SW480 (cell line): ENCODE measurements at places on chromosomes 16 and 17.
A peak's percentile ranks its signal among the peaks of the same experiment; 100 is the strongest.

DNA sequence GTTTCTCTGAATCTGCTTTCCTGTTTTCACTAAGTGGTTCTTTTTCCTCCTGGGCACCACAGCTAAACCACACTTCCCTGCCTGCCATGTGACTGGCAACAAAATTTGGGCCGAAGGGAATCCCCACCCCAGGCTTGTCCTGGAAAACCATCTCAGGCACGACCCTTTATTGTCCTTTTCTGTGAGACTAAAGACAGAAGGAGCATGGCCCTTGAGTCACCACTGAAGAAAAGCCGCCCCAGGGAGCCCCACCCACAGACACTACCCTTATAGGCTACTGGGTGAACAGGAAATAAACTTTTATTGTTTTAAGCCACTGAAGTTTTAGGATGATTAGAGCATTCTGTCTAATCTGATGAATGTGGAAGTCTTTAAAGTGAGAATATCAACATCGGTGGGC lies 88.6 kb upstream of the BRD7 start:
- DNase-seq: no peak

DNA sequence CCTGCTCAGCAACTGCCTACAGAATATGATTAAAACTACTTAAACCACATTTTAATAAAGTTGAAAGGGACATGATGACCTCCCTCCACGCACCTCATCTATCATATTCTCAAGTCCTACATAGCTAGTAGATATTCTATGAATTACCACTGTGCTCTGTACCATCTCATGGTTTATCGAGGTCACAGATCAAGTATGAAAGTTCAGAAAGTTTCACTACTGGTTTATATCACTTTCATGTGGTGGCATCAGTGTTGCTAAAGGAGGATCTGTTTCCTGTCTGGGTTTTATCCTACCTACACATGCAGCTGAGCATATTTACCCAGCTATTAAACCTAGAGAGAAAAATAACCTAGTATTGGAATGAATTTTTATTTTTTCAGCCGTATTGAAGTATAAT lies 214.9 kb upstream of the MON1B start:
- peak; percentile 54 for DNase-seq

DNA sequence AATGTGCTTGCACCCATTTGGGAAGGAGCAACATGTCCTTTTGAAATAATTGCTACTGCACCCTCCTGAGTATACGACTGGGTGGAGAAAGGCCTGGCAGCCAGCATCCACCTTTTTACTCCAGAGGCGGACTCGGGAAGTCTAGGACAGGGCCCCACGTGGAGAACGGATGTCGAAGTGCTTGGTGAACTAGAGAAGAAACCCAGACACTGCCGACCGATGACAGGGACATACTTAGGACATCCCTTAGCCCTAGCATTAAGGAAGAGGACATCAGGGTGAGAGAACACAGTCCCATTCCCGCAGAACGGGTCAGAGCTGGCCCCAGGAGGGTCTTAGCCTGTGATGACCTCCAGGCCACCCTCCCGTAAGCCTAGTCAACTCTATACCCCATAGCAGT lies 3.8 kb downstream of the YBX2 start:
- DNase-seq: no peak

GRCh38 chr16:52492789-52493357 lies 54.1 kb downstream of the TOX3 start:
- peak; percentile 51 for DNase-seq

GRCh38 chr17:75130632-75131277 lies 787 bp downstream of the NT5C start:
- DNase-seq: peak; percentile 84

GRCh38 chr17:49548051-49548505 lies 27.6 kb upstream of the NXPH3 start:
- DNase-seq: no peak

GRCh38 chr17:19867079-19867328 lies 732 bp downstream of the ULK2 start:
- DNase-seq: peak; percentile 68

DNA sequence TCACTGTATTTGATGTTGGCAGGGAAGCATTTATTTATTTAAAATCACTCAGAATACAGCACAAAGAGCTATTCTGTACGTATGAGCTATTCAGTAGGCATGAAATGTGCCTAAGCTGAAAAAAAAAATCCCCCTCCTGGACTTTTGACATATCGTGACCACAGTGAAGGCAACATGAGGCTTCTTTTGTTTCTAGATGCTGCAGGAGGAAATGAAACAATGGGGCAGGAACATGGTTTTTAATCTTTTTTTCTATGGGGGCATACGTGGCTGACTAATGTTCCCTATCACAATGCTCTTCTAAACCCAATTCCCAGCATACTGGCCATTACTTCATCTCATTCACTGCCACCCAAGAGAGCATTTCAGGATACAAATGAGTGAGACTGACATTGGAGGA lies 191.0 kb upstream of the PMFBP1 start:
- DNase-seq: no peak

DNA sequence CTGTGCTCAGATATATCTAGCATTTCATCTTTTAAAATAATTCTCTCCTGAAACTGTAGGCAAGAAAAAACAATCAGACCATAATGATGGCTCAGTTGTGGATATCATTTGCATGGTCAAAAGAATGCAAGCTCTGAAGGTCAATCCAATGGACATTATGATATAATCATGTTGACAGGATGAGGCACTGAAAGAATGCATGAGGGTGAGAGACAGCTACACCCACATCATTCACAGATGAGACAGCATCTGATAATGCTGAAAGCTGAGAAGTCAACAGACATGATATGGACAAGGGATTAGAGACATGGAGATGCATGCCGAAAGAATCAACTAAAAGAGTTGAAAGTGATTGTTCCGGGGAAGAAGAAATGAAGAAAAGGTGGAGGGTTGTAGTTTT lies 346.4 kb upstream of the CDH5 start:
- no peak for DNase-seq

GRCh38 chr17:79652999-79653643 lies 42.3 kb upstream of the RBFOX3 start:
- no peak for DNase-seq

- DNase-seq: no peak
Observed at GRCh38 chr16:56480776-56481467, 29.6 kb downstream of the OGFOD1 start.

GRCh38 chr17:48176471-48176855 lies 68.9 kb downstream of the SNX11 start:
- no peak for DNase-seq

- DNase-seq: peak; percentile 29
Observed at GRCh38 chr17:15392326-15392741, 50.9 kb upstream of the TEKT3 start.

DNA sequence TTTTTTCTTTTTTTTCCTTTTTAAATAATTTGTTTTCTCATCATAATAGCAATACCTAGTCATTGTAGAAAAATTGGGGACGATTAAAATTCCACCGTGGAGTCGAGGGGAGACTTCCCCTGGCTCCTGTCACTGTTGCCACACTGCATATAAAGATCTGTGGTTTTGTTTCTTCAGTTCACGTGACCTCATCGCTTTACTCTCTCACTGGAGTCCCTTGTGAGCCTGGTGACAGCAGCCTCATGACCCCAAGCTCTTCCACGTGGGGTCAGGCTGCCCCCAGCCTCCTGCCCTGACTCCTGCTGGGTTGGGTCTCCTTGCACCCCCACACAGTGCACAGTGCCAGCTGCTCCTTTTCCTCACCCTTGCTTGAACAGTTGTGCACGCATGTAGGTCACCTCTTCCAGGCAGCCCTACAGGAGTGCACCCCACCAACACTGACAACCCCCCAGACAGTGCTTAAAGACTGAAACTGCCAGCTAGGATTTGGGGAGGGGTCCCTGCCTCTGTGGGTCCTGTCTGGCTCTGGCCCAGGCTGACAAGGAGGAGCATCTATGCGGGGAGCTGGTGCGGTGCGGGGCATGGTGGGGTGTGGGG lies 7.3 kb upstream of the METRNL start:
- no peak for DNase-seq

DNA sequence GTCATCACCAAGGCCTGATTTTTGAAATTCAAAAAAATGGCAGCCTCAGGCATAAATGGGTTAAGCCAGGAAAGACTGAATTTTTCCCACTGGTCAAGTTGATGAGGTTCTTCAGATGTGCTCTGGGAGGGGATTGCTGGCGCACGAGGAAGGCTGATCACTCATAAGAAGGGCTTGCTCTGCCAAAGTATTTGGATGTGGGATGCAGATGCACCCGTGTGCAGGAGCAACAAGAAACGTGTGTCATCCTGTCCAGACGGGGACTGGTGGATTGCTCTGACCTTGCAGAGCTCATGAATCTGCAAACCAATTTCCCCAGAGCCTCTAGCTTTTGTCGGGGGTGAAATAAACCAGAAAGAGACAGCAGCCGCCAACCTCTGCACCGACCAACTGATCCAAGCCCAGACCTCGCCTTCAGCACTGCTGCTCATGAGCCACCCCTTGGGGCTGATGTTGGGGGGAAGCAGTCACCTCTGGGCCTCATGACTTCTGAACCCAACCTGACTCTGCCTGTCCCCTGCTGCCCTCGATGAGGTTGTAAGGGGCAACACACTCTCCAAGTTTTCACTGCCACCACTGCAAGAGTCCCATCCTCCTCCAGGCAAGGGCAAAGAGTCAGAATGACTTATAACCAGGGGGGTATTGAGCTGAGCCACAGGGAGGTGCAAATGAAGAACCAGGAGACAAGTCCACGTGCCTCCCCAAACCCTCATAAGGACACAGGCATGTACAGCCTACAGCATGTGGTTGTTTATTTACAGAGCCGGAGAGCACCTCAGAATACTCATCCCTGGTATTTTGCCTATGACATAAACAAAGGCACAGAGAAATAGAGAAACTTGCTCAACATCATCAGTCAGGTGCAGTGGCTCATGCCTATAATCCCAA lies 452.0 kb downstream of the SOX9 start:
- DNase-seq: no peak

DNA sequence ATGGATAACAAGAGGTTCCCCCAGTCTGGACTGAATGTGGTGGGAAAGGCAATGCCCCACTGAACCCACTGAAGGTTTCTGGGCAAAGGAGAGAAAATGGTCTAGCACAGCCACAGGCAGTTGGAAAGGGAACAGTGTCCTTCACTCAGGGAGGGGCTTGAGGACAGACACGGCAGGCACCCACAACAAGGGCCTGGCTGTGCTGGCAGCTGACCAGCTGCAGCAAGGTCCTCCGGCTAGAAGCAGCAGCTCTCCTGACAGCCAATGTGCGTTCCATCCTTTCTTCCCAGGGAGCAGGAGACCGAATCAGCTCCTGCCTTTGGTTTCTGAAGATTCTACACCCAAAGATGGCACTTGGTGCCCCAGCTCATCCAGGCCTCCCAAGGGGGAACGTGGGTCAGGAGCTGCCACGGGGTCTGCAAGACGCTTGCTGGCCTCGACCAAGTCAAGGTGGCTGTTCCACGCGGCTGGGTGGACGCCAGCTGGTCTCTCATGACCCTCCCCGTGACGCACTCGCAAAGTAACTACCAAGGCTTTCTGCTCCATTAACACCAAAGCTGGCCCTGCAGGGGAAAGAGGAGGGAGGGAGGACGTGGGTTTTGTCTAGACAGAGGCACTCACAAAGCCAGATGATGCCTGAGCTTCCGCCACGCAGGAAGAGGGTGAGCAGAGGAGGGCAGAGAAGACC lies 11.1 kb downstream of the ABR start:
- no peak for DNase-seq

GRCh38 chr16:86252596-86252995 lies 257.7 kb upstream of the FOXF1 start:
- peak; percentile 9 for DNase-seq

DNA sequence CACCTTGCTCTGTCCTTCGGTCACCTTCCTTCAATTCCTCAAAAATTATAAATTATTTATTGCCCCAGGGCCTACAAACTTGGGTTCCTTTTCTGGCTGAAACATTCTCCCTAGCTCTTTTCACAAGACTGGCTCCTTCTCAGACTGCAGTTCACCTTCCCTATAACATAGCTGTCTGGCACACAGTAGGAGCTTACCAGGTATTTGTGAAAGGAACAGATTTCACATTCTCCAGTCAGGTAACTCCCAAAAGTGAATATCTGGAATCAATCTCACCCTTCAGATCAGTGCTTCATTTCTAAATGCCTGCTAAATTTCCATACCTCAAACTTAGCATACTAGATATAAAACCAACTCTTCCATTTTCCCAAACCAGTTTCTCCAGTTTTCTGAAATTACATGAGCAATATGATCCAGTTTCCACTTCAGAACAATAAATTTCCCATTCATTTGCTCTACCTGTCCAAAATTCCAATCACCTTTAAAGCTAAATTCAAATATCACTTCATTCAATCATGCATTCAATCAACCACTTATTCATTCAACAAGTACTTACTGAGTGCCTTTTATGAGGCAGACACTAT lies 6.1 kb downstream of the RFFL start:
- DNase-seq: no peak

- no peak for DNase-seq
Observed at GRCh38 chr16:73955255-73955654, 341.4 kb upstream of the PSMD7 start.

DNA sequence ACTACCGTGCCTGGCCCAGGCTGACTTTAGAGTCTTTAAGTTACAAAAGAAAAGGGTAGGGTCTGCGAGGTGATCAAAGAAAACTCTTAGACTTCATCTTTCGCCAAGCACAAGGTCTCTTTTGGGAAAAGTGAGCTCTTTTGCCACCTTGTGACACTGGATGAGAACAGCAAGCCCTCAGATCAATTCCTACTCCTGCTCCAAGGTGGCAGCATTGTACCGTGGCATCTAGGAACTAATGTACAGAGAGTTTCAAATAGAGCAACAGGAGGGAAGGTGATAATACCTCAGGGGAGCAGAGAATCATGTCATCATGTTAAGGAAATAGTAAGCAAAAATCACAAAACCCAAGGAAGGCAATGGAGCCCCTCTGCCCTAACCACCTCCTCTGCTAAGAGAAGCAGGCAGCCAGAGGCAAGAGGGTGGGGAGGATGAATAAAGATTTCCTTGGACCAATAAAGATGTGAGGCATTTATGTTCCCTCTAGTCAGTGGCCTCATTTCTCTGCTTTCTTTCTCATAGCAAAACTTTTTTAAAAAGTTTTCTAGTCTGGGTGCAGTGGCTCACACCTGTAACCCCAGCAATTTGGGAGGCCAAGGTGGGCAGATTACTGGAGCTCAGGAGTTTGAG lies 2.1 kb upstream of the C17orf78 start:
- peak; percentile 79 for DNase-seq

- DNase-seq: no peak
Observed at GRCh38 chr17:44120851-44121605, 2.4 kb downstream of the HDAC5 start.

- DNase-seq: no peak
Observed at GRCh38 chr17:10793256-10793655, 10.6 kb downstream of the TMEM238L start.

GRCh38 chr16:53511403-53512280 lies 8.6 kb upstream of the AKTIP start:
- DNase-seq: peak; percentile 55
